ENCODE measurements at places on chromosomes 11 and 22.

DNA sequence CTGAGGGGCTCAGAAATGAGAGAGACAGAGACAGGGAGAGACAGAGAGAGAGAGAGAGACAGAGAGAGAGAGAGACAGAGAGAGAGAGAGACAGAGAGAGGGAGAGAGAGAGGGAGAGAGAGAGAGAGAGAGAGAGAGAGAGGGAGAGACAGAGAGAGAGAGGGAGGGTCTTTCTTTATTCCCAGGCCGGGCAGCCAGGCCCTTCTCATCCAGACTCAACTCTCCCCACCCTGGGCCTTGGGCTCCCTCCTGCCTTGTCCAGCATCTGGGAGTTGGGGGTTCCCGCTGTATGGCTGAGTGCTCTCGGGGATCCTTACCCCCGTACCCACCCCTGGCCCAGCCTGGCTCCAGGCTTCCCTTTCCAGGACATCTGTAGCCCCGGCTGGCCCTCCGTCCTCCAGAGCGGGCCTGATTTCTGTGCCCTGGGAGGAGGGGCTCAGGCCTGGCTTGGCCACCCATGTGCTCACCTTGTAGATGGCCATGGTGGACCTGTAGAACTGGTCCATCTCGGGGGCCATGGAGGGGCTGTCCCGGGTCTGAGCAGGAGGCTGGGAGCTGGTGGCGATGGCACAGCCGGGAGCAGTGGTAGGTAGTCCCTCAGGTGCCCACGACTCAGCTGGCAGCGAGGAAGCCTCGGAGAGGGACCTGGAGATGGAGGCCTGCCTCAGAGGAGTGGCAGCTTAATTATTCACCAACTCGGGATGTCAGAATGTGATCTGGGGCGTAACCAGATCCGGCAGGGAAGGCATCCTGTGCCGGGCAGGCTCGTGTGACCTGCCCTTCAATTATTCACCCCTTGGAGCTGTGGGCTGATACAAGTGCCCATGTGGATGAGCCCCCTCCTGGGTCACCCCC lies at the start of gene BAIAP2L2:
TSS of gene BAIAP2L2 (minus strand) at position 677 of the 855 bp plus-strand sequence. CDS start at position 518, 159 bp downstream.
- no peak for DNase-seq

DNA sequence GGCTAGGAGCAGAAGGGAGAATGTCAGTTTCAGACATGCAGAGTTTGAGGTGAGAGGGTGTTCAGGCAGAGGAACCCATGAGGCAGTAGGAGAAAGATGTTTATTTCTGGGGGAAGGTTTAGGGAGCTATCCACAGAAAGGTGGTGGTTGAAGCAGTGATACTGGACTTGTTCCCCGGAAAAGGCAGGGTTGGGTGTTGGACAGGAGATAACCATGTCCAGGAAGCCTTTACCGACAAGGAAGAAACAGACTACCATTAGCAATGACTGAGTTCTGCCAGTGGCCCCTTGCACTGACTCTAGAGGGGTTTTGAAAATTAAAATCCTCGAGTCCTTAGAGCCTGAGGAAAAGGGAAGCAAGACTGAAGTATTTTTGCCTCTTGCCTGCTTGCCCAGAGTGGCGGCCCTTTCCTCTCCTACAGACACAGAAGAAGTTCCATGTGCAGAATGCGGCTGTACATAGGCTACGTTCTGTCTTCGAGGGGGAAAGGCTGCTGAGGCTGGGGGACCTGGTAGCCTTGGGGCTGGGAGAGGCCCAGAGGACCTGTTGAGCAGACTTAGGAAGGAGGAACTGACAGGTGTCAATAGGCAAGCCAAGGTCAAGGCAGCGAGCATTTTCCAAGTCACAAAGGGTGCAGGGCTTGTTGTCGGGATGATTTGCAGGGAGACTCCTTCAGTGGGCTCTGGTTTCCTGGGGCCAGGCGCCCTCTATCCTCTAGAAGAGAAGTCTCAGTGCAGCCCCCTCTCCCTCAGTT lies 146.7 kb downstream of the LDLRAD3 start:
- no peak for DNase-seq

DNA sequence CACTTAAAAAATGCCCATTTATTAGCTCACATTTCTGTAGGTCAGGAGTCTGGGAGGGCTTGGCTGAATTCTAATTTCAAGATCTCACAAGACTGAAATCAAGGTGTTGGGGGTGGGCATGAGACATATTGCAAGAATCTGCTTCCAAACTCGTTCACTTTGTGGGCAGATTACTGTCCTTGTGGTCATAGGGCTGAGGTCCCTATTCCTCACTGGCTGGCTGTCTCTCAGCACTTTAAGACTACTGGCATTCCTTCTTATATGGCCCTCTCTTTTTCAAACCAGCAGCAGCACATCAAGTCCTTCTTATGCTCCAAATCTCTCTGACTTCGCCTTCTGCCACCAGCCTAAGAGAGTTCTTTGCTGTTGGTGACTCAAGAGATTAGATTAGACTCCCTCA lies 27.8 kb upstream of the MYOD1 start:
- DNase-seq = no peak

DNA sequence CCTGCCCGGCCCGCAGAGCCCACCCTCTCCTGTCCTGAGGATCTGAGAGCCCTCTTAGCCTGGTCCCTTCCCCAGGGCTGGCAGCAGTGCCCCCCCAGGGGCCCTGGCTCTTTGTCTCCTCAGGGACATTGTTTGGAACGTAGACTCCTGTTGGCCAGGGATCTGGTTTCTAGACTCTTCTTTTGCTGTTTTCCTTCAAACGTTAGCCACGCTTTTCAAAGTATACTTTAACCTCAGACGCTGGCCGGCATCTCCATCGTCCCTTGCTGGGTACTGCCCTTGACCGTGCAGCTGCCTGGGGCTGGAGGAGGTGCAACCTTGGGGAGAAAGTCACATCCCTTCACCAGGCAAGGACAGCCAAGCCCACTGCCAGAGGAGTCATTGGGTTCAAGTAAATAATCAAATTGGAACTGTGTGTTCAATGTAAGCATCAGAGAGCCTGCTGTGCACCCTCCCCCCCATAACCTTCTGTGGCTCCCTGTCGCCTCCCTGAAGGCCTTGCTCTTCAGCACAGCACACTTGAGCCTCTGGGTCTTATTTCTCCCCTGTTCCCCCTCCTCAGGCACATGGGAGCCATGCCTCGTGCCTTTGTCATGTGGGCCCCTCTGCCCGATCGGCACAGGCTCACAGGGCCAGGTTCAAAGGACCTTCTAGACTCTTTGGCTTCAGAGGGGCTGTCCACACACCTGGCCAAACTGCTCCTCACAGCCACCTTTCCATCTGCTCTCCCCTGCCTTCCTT lies 21.8 kb upstream of the WNT7B start:
- DNase-seq = no peak

DNA sequence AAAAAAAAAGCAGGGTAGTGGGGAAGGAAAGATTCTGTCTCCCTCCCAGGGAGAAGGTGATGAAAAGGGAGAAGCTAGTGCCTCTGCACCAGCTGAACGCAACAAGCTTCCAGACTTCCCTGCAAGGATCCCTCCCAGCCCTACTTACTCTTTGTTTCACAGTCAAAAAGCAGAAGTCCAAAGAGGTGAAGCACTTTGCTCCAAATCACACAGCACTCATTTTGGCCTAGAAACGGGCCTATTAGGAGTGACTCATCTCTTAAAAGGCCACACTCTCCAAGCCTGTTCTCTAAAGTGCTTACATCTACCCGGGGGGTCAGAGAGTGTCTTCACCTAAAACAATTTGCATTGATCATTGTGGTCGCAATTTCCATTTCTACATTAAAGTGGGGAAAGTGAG lies 17.7 kb upstream of the GRK3 start:
- DNase-seq = no peak

DNA sequence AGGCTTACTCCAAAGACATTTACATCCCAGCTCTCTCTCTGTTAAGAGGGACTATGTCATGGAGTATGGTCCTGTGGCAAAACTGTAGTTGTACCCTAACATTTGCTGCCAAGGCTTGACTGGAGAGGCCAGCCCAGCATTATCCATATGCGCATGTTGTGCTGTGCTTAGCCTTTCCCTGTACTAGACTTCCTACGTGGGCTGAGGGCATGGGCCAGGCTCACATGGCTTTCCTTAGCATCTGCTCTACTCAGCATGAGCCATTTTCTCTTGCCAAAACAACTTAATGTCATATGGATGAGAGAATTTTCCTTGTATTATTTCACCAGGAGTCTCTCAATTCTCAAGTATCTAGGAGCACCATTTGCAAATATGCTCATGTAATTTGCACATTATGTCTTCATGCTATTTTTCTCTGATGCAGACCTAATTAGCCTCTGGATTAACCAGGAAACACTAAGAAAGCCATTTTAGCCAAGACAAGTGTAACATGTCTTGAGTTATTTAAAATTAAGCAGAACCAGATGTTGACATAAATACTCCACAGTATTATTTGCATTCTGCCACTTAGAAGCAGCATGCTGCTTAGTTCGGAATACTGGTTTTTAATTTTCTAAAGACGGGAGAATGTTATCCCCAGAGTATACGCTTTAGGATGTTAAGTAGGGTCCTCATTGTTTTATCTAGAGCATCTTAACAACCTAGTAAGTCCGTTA lies 71.7 kb upstream of the FAR1 start:
- no peak for DNase-seq

GRCh38 chr11:23399995-23400394 lies 539.7 kb upstream of the CCDC179 start:
- no peak for DNase-seq

DNA sequence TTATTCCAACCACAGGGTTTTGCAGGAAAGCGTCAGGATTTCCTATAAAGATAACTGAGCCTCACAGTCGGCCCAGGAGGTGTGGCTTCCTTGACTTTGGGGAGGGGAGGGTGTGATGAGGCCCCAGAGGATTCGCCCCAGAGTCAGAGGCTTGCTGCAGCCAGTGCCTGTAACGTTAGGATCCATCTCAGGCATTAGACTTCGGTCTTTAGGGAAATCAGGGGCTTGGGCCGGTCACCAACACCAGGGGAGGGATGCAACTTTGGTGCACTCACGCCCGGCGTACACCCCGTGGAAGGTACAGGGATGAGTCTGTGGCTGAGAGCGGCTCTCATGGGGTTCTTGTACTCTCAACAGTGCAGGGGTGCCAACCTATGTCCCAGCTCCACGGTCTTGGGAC lies 5.7 kb upstream of the ANO1 start:
- no peak for DNase-seq

DNA sequence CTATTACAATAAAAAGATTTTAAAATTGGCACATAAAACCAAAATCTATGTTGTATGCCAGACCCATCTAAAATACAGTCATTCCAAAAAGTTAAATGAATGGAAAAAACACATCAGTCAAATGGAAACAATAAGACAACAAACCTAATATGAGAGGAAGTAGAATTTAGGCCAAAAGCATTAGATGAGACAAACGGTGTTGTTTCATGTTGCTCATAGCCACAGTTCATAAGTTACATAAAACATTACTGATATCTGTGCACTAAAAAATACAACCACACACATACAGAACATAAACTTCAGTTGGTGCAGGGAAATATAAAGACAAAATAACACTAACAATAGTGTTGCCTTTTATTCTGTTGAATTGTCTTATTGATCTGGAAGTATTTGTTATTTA lies 661.9 kb downstream of the CNTN5 start:
- DNase-seq = no peak

- no peak for DNase-seq
Observed at GRCh38 chr11:74278721-74279161, 32.7 kb downstream of the P4HA3 start.

- DNase-seq = no peak
Observed at GRCh38 chr11:109785198-109785597, 308.0 kb upstream of the ZC3H12C start.

DNA sequence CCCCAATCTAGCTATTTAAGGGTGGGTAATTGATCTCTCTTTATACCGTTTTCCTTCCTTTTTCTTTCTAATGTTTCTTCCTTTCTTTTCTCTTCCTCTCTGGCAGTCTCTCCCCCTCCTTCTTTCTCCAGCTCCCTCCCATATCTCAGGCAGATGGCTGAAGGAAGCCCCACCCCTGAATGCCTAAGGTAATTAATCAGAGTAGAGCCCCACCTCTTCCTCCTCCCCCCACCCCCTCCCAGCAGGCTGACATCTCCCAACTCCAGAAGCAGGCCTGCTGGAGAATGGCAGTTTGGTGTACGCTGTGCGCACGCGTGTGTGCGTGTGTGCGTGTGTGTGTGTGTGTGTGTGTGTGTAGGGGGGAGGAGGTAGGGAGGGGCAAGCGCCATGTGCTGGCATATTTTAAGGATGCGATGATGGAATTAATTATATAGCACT lies 122.6 kb downstream of the APOL5 start:
- DNase-seq = peak; percentile 84

DNA sequence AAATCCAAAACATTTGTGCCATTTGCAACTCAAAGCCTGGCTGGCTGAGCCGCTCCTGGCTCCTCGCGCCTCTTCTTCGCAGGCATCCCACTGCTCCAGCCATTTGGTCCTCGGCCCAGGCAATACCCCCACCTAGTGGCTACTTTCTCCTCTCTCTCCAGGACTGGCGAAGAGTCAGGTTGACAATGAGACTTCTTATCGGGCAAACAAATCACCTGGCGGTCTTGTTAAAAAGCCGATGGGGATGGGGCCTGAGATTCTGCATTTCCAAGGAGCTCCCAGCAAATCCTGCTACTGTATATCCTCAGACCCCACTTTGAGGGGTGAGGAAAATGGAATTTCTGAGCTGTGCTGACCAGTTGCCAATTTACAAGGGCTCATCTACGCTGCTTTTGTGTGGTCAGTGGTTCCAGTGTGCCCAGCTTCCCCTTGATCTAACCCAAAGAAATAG lies 89.0 kb downstream of the ISX start:
- peak; percentile 38 for DNase-seq

DNA sequence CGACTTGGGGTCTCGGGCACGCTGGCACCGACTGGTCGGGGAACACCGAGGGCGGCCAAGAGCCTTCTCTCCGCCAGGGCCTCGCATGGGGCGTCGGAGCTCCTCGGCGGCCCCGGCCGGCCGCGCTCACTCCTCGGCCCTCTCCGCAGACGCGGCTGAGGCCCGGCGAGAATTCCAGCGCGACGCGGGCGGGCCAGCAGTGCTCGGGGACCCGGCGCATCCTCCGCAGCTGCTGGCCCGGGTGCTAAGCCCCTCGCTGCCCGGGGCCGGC lies 5.6 kb downstream of the TBX1 start:
- DNase-seq = no peak

DNA sequence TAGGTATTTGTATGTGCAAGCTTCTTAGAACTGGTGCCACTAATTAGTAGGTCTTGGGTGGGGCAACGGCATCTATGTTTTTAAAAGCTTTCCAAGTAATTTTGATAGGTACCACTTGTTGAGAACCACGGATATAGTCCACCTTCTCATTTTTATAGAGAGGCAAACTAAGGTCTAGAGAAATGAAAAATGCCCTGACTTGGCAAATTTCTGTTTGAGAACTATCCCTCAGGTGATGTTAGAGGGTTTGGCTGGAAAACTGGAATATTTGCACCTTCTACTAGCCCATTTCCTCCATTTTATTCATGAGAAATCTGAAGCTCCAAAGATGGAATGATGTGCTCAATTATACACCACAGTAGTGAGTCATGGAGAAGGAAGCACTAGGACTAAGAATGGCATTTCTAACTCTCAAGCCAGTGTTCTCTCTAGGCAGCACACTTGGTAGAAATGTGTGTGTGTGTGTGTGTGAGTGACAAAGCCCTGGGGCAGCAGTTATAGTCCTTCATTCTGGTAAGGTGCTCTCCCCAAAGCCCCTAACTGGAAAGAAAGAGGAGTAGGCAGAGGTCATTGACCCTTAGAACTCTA lies 1.8 kb upstream of the TMEM86A start:
- no peak for DNase-seq

GRCh38 chr11:16942911-16943310 lies 71.3 kb downstream of the PLEKHA7 start:
- DNase-seq = no peak

Measured in left renal cortex interstitium (tissue), 4 donors.